ENCODE measurements at places on chromosomes 4 and X. TPM values are rescaled to one million over a fixed set of nuclear protein-coding genes. Genes with fewer than 3 reads are reported as not detected.

DNA sequence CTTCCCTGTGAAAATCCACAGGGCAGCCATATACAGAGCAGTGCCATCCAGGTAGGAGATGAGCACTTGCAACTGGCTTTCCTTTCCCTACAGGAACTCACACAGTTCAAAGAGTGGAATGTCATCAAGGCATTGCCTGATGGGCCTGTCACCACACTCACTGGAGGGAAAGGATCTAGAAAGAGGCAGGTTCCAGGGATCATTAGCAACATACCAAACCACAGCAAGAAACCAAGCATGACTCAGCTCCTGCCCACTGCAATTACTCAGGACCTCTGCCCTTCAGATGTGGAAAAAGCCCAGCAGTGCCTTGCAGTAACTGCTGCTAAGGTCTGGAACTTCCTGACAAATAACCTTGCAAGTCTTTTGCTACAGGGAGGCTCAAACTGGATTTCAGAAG lies 101.2 kb downstream of the ZNF674 start:
- DNase-seq, result no peak

DNA sequence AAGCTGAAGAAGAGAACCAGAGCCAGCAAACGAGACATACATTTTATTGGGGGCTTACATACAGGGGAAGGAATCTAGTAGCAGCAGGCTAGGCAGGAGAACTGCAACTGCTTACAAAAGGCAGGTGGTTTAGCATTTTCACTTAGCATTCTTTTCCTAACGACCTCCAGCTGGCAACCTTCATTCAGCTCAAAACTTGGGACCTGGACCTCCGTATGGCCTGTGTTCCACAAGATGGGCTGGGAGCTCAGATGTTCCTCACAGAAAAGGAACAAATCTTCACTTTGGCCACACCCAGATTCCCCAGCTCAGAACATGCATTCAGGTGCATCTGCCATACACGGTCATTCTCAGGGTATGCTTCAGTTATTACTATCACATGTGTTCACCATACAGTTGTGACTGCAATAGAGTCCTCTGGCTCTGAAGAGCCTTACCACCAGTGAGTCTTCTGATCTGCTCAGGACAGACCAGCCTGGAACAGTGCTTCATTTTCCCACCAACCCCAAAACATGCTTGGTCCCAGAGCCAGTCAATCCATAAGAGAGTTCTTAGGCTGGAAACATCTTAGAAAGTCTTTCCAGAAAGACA lies 29.6 kb upstream of the AP1AR start:
- no peak for DNase-seq

GRCh38 chr4:10124167-10124930 lies 7.8 kb upstream of the WDR1 start:
- no peak for DNase-seq

DNA sequence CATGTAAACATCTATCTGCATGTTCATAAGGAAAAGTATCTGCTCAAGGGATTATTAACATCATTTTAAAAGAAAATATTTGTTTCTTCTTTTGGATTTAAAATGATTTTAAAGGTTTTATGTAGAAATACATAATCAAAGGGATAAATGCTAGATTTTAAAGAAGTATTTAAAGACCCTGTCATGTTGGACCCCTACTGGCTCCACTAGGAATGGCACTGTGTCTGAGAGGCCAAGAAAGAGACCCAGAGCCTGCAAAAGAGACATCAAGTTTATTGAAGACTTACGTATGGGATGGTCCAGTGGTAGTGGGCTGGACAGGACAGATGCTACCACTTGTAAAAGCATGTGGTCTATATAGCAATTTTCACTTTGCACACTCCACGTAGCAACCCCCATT lies 78.7 kb upstream of the PCDH18 start:
- DNase-seq, result peak; percentile 41

GRCh38 chrX:17654116-17654515 lies 83.2 kb upstream of the SCML1 start:
- no peak for DNase-seq

- DNase-seq, result no peak
Measured at GRCh38 chrX:138938003-138938402, 226.5 kb upstream of the FGF13 start.

- DNase-seq, result peak; percentile 75
Measured at GRCh38 chrX:114047558-114047957, 536.3 kb upstream of the HTR2C start.

The DCAF12L2 gene
- total RNA-seq, result 1.2 TPM

The ARHGAP24 gene
- total RNA-seq, result 0.37 TPM

The ARSJ gene
- 1.1 TPM for total RNA-seq

The TMEM31 gene
- total RNA-seq, result 0.55 TPM

The TBC1D1 gene
- total RNA-seq, result 109 TPM

The ERVMER34-1 gene
- total RNA-seq, result 15.5 TPM

The SORBS2 gene
- total RNA-seq, result 8.8 TPM

The SSX2 gene
- not detected for total RNA-seq

Measured in H9 (cell line).